ENCODE measurements at places on chromosomes 2 and 18.

- no peak for DNase-seq
Measured at GRCh38 chr2:75090770-75091515, 108.4 kb downstream of the TACR1 start.

- DNase-seq, result no peak
Measured at GRCh38 chr18:27394687-27395086, 209.6 kb upstream of the CHST9 start.

GRCh38 chr2:184215745-184216144 lies 382.6 kb upstream of the ZNF804A start:
- no peak for DNase-seq

DNA sequence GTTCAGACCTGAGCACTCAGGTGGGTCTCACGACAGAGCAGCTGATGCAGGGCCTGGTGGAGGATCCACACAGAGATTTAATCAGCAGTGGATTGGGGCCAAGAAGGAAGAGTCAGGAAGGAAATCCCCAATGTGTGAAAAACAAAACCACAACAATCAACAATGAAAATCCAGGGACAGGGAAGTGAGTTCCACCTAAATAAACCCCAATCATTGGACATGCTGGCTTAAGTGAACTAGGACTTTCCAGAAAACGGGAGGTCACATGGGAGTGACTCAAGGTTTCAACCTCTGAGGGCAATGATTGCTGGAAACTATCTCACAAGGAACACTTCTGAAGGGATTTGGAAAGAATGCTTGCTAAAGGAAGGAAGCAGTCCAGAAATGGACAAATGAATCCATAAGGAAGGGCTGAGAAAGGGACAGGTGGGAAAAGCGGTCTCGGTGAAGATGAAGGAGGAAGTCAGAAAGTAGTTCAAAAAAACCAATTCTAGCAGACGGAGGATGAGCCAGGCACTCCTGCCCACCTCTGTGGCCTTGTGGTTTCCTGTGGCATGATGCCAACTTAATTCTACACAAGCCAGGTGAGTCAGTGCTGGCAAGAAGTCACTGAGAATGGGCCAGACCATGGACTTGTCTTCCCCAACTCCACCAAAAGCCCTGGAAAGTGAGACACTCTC lies 15.4 kb upstream of the XDH start:
- DNase-seq, result peak; percentile 87

DNA sequence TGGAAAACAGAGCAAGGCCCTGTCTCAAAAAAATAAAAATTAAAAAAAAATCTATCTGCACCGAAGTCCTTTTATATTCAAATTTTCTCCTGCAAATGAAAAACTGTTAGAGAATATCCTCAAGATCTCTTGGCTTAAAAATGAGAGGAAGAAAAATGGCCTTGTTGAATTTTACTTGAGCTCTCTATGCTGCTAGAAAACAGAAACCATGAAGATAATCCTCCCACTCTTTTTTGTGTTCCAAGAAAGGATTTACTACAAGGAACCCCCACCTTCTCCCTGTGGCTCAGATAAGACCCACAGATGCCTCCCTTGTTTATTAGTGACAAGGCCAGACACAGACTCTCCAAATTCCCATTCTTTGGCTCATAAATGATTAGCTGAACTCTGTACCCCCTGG lies 71.0 kb downstream of the SGPP2 start:
- no peak for DNase-seq

GRCh38 chr2:222088561-222088960 lies 210.2 kb downstream of the PAX3 start:
- no peak for DNase-seq

DNA sequence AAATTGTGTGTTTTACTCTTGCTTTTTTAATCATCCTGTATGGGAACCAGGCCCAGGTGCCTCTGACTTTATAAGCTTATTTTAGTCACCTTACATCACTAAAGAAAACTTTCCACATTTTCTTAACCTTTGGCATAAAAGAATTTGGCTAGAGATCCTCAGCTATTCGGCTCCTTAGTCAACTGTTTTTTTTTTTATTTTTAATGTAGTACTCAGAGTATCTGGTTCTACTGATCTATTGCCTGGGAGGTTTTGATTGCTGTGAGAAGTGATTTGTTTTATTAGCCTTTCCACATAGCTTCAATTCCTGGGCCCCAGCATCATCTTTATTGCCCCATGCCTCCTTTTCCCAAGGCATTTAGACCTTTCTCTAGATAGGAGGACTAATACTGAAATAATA lies 121.0 kb downstream of the MYO1B start:
- DNase-seq, result no peak

- peak; percentile 48 for DNase-seq
Measured at GRCh38 chr2:120503793-120504571, 158.0 kb downstream of the INHBB start.

GRCh38 chr2:12504443-12504842 lies 212.3 kb upstream of the TRIB2 start:
- DNase-seq, result peak; percentile 63

GRCh38 chr18:77701977-77702376 lies 452.3 kb downstream of the GALR1 start:
- no peak for DNase-seq

DNA sequence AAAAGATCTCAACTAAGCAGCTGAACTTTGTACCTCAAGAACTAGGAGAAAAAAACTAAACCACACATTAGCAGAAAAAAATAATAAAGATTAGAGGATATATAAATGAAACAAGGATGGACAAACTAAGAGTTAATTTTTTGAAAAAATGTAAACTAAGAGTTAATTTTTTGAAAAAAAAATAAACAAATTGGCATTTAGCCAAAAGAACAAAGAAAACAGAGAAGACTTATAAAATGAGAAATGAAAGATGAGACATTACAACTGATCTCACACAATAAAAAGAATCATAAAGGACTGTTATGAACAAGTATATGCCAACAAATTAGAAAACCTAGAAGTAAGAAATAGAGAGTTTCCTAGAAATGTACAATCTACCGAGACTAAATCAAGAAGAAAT lies 859.2 kb upstream of the GYPC start:
- DNase-seq, result no peak
